ENCODE measurements at places on chromosomes 6 and 20. TPM values are rescaled to one million over a fixed set of nuclear protein-coding genes. Genes with fewer than 3 reads are reported as not detected.

ATP9A gene
- total RNA-seq: 25.0 TPM

NOX3 gene
- total RNA-seq: not detected

GNAS-AS1 gene
- under 0.01 TPM for total RNA-seq

GRCh38 chr6:108689272-108690161, 128.8 kb downstream of the FOXO3 start:
- peak; percentile 9 for DNase-seq

GRCh38 chr20:56200456-56200855, 48.1 kb upstream of the MC3R start:
- no peak for DNase-seq

GRCh38 chr6:154933181-154933827, 61.8 kb upstream of the TIAM2 start:
- no peak for DNase-seq

GRCh38 chr6:13496513-13497190, 9.3 kb upstream of the GFOD1 start:
- no peak for DNase-seq

GRCh38 chr20:35307666-35308653, 15.7 kb upstream of the FAM83C start:
- DNase-seq: no peak

GRCh38 chr20:6533761-6534479, 233.6 kb upstream of the BMP2 start:
- DNase-seq: no peak

GRCh38 chr6:43766500-43766853, 3.5 kb upstream of the VEGFA start:
- DNase-seq: no peak

GRCh38 chr6:111550953-111551352, 54.7 kb downstream of the TRAF3IP2 start:
- DNase-seq: no peak

- no peak for DNase-seq
Observed at GRCh38 chr20:24149881-24150307, 161.3 kb upstream of the GGTLC1 start.

DNA sequence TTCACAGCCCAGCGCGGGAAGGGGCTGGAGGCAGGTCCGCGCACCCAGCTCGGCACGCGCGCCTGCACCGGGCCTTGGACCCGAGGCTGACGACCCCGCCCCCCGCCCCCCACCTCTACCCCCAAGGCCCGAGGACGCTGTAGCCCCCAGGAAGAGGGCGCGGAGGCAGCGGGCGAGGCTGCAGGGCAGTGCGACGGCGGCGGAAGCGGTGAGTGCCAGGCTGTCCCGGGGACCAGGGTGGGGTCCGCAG, 1.2 kb downstream of the LIME1 start:
- DNase-seq: no peak

DNA sequence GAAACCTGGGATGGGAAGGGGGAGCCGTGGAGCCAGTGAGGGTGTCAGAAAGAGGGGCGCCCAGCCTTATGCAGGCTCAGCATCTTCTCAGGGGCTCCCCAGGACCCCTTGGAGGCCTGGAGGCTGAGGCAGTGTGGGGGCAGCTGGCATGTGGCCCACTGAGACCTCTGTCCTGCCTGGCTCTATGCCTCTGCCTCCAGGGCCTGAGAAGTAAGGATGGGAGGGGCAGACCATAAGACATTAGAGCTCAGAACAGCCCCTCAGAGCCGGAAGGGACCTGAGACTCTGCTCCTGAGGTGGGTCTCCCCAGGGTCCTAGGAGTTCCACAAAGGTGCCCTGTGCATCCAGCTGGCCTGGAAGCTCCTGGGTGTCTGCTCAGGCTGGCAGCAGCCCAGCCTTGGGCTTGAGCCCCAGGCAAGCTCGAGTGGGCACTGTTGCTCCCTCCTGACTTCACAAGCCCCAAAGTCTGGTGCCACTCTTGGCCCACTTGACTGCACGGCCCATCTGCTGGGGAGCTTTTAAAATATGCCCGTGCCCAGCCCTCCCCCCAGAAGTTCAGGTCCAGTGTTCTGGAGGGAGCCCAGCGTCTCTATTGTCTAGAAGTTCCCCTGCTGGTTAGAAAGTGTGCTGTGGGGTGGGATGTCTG, 126.8 kb downstream of the GRM4 start:
- no peak for DNase-seq

DNA sequence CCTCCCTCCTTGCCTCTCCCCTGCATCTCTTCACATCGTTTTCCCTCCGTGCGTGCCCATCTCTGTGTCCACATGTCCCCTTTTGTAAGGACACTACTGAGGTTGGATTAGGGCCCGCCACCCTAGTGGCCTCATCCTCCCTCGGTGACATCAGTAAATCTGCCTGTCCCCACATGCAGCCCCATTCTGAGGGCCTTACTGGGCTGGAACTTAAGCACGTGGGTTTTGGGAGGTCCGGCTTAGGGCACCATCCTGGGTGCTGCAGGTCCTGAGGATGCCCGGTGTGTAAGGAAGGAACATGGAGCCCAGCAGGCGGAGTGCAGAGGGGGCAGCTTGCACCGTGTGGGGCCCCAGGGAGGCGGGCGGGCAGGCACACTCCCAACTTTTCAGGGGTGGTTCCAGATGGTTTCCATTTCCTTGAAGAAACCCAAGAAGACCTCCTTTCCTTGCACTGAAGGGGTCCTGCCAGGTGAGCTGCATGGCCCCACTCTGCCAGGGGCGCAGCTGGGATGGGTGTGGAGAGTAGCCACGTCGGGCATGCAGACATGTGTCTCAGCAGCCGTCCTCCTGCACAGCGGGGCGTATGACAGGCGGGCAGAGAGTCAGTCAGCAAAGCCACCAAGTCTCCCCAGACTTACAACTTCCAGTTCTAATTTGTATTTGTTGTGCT, 329.9 kb downstream of the QKI start:
- no peak for DNase-seq

GRCh38 chr20:56995635-56996075, 270.8 kb downstream of the BMP7 start:
- DNase-seq: peak; percentile 16

GRCh38 chr6:73443555-73443954, 8.5 kb downstream of the CGAS start:
- no peak for DNase-seq

- no peak for DNase-seq
Observed at GRCh38 chr6:30206799-30207618, 6.2 kb downstream of the TRIM26 start.

Measured in hematopoietic multipotent progenitor cell (in vitro differentiated cells).